ENCODE measurements at places on chromosomes 2 and 18. TPM values are rescaled to one million over a fixed set of nuclear protein-coding genes. Genes with fewer than 3 reads are reported as not detected.

COBLL1 gene
- 6.6 TPM for total RNA-seq

UGT1A5 gene
- total RNA-seq: not detected

LRRC30 gene
- not detected for total RNA-seq

PLCL1 gene
- 27.2 TPM for total RNA-seq

LGALSL gene
- 2.5 TPM for total RNA-seq

PTGR3 gene
- total RNA-seq: 20.8 TPM

UGT1A8 gene
- not detected for total RNA-seq

NCKAP5 gene
- not detected for total RNA-seq

IL36B gene
- total RNA-seq: not detected

TMEM37 gene
- not detected for total RNA-seq

TRIM43 gene
- not detected for total RNA-seq

ZEB2 gene
- total RNA-seq: 61.1 TPM

PRLH gene
- total RNA-seq: not detected

MBD5 gene
- 56.8 TPM for total RNA-seq

SLC5A6 gene
- total RNA-seq: 190 TPM

SERPINB13 gene
- not detected for total RNA-seq

NT5C1B gene
- not detected for total RNA-seq

KLHL30 gene
- total RNA-seq: not detected

ACMSD gene
- not detected for total RNA-seq

PLGLB1 gene
- total RNA-seq: 5.9 TPM

SERPINB4 gene
- total RNA-seq: not detected

C2orf81 gene
- 2.9 TPM for total RNA-seq

CFAP65 gene
- total RNA-seq: not detected

CCDC74B gene
- total RNA-seq: 0.99 TPM

CFC1 gene
- not detected for total RNA-seq

MAP4K4 gene
- 102 TPM for total RNA-seq

PDIA6 gene
- 53.3 TPM for total RNA-seq
